ENCODE measurements at places on chromosomes 6 and 20. TPM values are rescaled to one million over a fixed set of nuclear protein-coding genes. Genes with fewer than 3 reads are reported as not detected.

GRCh38 chr6:42281570-42281969 is 63.9 kb upstream of the MRPS10 start:
- peak overlapping the region; percentile 21 for H3K27ac ChIP-seq
- peaks cover 11% of the 10 kb centered on the region for H3K36me3 ChIP-seq
- no peak overlapping the region for H3K4me3 ChIP-seq
- H3K27me3 ChIP-seq = no peaks in the 10 kb centered on the region
- peaks cover 40% of the 10 kb centered on the region for H3K4me1 ChIP-seq

- H3K27ac ChIP-seq = peak overlapping the region; percentile 92
- H3K36me3 ChIP-seq = peaks cover 28% of the 10 kb centered on the region
These were observed 1.6 kb upstream of the SNX9 start for GRCh38 chr6:157821342-157822033.

DNA sequence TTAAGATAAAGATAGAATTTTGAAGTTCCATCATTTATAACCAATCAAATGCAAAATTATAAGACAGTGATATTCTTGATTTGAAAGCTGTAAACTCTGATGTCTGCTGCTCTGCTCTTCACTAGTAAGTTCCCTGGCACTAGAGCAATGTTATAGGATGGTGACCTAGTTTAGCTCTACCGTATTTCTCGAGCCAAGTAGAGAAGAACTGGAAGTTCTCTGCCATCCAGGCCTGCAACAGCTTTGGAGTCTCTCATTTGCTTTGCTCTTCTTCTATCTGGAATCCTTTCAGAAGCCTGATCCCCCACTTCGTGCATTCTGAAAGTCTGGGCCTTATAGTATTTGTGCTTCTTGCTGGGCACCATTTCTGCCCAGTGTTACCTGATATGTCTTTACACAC is 100.3 kb downstream of the PLCB1 start:
- H3K4me1 ChIP-seq = no peaks in the 10 kb centered on the region
- no peaks in the 10 kb centered on the region for H3K27me3 ChIP-seq
- no peak for DNase-seq

GRCh38 chr20:53853111-53853713 is 217.2 kb downstream of the BCAS1 start:
- DNase-seq = no peak
- H3K4me3 ChIP-seq = no peak overlapping the region
- H3K27me3 ChIP-seq = no peaks in the 10 kb centered on the region
- H3K36me3 ChIP-seq = no peaks in the 10 kb centered on the region
- no peak overlapping the region for H3K27ac ChIP-seq
- H3K4me1 ChIP-seq = peaks cover 45% of the 10 kb centered on the region

GRCh38 chr6:16302721-16303552 is 64.5 kb downstream of the GMPR start:
- DNase-seq = no peak
- H3K27me3 ChIP-seq = no peaks in the 10 kb centered on the region
- no peak overlapping the region for H3K27ac ChIP-seq
- peaks cover 11% of the 10 kb centered on the region for H3K4me1 ChIP-seq
- H3K36me3 ChIP-seq = peaks cover 12% of the 10 kb centered on the region

- DNase-seq = no peak
- peaks cover 8% of the 10 kb centered on the region for H3K27me3 ChIP-seq
- no peaks in the 10 kb centered on the region for H3K4me1 ChIP-seq
These were observed 125.3 kb upstream of the SPTLC3 start for GRCh38 chr20:12883507-12883885.

- no peak overlapping the region for H3K4me3 ChIP-seq
- H3K27me3 ChIP-seq = no peaks in the 10 kb centered on the region
- no peak for DNase-seq
- H3K36me3 ChIP-seq = no peaks in the 10 kb centered on the region
- H3K27ac ChIP-seq = no peak overlapping the region
- no peaks in the 10 kb centered on the region for H3K4me1 ChIP-seq
These were observed 857.6 kb upstream of the SLC35B3 start for GRCh38 chr6:9292975-9293374.

DNA sequence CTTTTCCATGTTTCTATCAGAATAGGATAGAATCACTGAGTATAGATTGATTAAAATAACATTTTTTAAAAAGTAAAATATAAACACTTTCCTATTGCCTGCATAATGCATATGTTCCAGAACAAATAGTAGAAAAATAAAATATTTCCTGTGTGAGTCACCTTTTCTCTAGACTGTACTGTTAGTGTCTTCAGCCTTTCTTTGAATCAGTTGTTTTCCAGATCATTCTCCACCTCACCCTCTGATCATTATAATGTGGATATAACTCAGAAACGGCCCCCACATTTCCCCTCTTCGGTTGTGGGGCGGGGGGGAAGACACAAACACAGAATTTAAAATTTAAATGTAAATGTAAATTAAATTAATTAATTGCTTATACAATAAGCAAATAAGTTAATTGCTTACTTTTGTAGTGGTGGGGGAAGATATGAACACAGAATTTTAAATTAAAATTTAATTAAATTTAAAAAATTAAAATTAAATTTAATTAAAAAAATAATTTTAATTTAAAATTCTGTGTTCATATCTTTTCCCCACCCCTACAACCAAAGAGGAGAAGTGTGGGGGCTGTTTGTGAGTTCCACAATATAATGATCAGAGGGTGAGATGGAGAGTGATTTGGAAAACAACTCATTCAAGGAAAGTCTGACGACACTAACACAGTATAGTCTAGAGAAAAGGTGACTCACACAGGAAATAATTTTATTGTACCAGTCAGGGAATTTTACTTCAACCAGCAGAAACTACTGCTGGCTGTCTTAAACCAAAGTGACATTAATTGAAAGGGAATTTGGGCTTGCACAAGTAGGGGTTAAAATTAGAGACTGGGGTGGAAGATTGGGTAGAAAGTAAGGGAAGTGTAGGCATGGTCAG is 37.1 kb upstream of the PROKR2 start:
- H3K27me3 ChIP-seq = peaks cover 46% of the 10 kb centered on the region
- H3K27ac ChIP-seq = peak overlapping the region; percentile 86
- H3K36me3 ChIP-seq = peaks cover 7% of the 10 kb centered on the region
- peaks cover 30% of the 10 kb centered on the region for H3K4me1 ChIP-seq
- H3K4me3 ChIP-seq = no peak overlapping the region

GRCh38 chr20:38139977-38140753 is 24.9 kb downstream of the TGM2 start:
- H3K27ac ChIP-seq = no peak overlapping the region
- no peak for DNase-seq
- H3K36me3 ChIP-seq = no peaks in the 10 kb centered on the region
- no peak overlapping the region for H3K4me3 ChIP-seq
- no peaks in the 10 kb centered on the region for H3K27me3 ChIP-seq

- peak overlapping the region; percentile 86 for H3K27ac ChIP-seq
- DNase-seq = no peak
- no peak overlapping the region for H3K4me3 ChIP-seq
These were observed 83.9 kb downstream of the ZDHHC14 start for GRCh38 chr6:157464653-157465535.

DNA sequence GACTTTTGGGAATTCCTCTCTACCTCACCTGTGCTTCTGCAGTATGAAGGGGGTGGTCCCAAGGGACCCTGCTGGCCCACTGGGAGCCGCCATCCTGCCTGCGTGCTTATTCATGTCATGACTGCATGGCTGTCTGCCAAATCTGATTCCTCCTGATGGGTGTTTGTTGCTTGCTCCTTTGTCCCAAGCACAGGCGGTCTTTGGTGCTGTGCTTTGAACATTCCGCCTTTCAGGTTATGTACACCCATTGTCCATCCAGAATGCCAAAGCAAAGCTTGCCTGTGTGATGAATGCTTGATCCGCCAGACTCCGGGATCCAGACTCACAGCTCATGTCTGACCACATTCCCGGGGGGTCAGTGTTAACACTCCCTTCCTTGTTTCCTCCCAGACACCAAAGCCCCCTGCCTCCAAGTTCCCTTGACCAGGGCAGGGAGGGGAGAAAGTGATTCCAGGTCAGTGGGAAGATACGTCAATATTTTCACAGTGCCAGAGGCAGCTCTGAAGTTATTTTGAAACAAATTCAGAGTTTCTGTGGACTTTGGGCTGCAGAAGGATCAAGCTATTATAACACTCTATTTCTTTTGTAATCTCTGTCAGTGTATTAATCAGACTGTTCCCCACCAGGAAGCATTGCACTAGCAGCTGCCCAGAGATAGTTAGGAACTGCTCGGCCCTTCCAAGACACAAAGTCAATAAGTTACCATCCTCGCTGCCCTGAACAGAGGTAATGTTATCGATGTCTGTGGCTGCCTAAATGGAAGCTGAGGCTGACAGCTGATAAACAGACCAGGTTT is 9.5 kb downstream of the DAAM2 start:
- H3K36me3 ChIP-seq = no peaks in the 10 kb centered on the region
- no peak overlapping the region for H3K27ac ChIP-seq
- DNase-seq = no peak
- H3K27me3 ChIP-seq = peaks cover 3% of the 10 kb centered on the region
- no peaks in the 10 kb centered on the region for H3K4me1 ChIP-seq

- DNase-seq = no peak
- H3K4me3 ChIP-seq = no peak overlapping the region
- no peak overlapping the region for H3K27ac ChIP-seq
- peaks cover 3% of the 10 kb centered on the region for H3K4me1 ChIP-seq
- H3K27me3 ChIP-seq = peaks cover 5% of the 10 kb centered on the region
- H3K36me3 ChIP-seq = no peaks in the 10 kb centered on the region
These were observed 57.1 kb upstream of the CITED2 start for GRCh38 chr6:139431602-139431956.

DNA sequence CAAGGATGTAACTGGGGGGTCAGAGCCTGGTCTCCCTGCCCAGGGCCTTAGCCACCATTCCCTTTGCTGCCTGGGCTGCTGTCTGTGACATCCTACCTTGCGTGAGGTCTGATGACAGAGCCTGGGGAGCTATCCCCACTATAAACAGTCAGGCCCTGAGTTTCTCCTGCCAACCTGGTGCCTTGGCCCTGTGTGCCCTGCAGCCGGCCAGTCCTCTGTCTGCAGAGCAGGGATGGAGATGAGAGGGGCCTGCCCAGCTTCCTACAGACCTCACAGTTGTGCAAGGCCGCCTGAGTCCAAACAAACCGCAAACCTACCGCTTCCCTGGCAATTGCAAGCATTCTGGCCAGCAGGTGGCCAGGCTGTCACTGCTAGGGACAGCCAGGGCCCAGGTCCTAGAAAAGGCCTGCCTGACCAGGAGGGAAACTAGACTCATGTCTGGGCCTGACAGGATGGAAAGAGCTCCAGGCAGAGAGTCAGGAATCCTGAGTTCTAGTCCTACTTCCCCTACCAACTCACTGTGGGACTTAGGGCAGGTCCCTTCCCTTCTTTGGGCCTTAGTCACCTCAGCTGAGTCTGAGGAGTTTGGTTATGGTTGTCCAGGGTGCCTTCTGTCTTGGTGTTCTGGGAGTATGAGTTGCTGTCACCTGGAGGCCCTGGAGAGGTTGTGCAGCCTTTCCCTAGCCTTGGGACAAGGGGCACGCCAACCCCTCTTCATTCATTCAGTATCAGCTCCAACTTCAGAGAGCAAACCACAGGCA is 86.2 kb downstream of the VEGFA start:
- no peaks in the 10 kb centered on the region for H3K27me3 ChIP-seq
- H3K4me1 ChIP-seq = no peaks in the 10 kb centered on the region
- DNase-seq = no peak
- no peak overlapping the region for H3K4me3 ChIP-seq

DNA sequence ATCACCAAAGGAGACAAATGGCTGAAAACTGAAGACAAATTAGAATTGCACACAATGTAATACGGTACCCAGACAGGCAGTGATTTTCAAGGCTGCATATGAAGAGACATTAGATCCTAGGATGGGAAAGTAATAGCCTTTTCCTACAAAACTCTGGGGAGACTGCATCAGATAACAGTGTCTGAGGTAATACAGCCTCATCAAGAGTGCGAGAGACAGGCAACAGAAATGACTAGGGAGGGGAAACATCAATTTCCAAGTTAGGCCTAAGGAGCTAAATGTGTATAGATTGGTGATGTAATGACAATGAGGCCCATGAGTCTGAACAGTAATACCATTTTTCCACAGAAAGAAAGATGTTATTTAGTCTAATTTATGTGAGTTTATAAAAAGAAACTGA is 200.3 kb downstream of the HTR1B start:
- H3K27ac ChIP-seq = no peak overlapping the region
- H3K27me3 ChIP-seq = no peaks in the 10 kb centered on the region
- no peaks in the 10 kb centered on the region for H3K36me3 ChIP-seq
- no peak overlapping the region for H3K4me3 ChIP-seq
- no peaks in the 10 kb centered on the region for H3K4me1 ChIP-seq
- DNase-seq = no peak

DNA sequence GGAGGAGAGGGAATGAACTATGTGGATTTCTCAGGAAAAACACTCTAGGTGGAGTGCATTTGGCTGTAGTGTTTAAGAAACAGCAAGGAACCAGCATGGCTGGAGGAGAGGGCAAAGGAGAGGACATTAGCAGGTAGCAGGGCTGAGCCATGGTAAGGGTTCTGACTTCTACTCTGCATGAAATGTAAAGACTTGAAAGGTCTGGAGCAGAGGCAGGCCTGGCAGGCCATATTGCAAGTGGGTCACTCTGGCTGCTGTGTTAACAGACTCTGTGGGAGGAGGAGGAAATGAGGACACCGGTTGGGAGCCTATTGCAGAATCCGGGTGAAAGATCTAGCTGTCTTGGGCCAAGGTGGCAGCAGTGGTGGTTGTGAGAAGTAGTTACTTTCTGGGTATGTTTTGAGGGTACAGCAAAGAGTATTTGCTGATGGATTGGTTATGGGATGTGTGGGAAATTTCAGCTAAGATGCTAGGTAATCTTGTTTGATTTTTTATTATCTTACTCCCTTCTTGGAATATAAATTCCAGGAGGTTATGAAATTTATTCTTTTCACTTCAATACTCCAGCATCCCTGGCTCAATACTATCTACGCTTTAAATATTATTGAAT is 115.9 kb upstream of the BCLAF1 start:
- H3K27ac ChIP-seq = no peak overlapping the region
- DNase-seq = no peak
- peaks cover 4% of the 10 kb centered on the region for H3K4me1 ChIP-seq
- no peak overlapping the region for H3K4me3 ChIP-seq
- peaks cover 8% of the 10 kb centered on the region for H3K27me3 ChIP-seq

- H3K27me3 ChIP-seq = no peaks in the 10 kb centered on the region
- H3K4me3 ChIP-seq = no peak overlapping the region
- no peak overlapping the region for H3K27ac ChIP-seq
- H3K4me1 ChIP-seq = peaks cover 11% of the 10 kb centered on the region
These were observed 3.0 kb upstream of the CST11 start for GRCh38 chr20:23455639-23456038.

DNA sequence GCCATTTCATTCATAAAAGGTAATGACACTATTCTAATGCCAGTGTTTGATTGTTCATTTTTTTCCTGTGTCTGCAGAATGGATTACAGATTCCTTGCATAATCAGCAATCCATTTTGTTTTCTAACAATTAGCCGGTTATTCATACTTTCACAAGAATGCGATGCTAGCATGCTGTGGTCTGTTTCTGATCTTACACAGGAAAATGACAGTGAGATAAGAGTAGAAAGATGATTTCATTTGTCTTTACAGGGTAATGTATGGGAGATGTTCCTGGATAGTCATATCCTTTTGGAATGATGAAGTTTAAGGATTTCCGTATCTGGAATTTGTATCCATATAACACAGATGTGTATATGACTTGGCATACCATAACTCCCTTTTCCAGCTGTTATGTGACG is 207.3 kb downstream of the FARS2 start:
- H3K27ac ChIP-seq = no peak overlapping the region
- no peaks in the 10 kb centered on the region for H3K36me3 ChIP-seq
- no peak for DNase-seq
- H3K27me3 ChIP-seq = no peaks in the 10 kb centered on the region

The HLA-DRB5 gene
- 0.28 TPM for total RNA-seq

The ECT2L gene
- not detected for total RNA-seq

The GRIK2 gene
- total RNA-seq = not detected

The NRSN1 gene
- not detected for total RNA-seq

The TFAP2A gene
- total RNA-seq = not detected

The LY6G6F gene
- total RNA-seq = not detected

The FABP7 gene
- total RNA-seq = not detected

The SLC22A16 gene
- total RNA-seq = not detected

The WFDC12 gene
- total RNA-seq = not detected

Data from activated naive CD8-positive, alpha-beta T cell treated with anti-CD3 and anti-CD28 coated beads for 36 hours (primary cell).